ENCODE measurements at places on chromosomes 3 and 15. TPM values are rescaled to one million over a fixed set of nuclear protein-coding genes. Genes with fewer than 3 reads are reported as not detected.

The SPINT1 gene
- total RNA-seq = 144 TPM

The STRIT1 gene
- total RNA-seq = not detected

The ABI3BP gene
- total RNA-seq = 0.69 TPM

The WDR76 gene
- total RNA-seq = 17.0 TPM

The EBLN2 gene
- 5.7 TPM for total RNA-seq

The TGM4 gene
- total RNA-seq = 0.35 TPM

The SNX4 gene
- 82.4 TPM for total RNA-seq

The MESD gene
- 24.9 TPM for total RNA-seq

The EPHA3 gene
- total RNA-seq = 0.45 TPM

The GPR27 gene
- total RNA-seq = 4.0 TPM

The BLM gene
- 0.89 TPM for total RNA-seq

The SLC12A8 gene
- 28.3 TPM for total RNA-seq

The TRPM1 gene
- total RNA-seq = not detected

The GOLGA6L4 gene
- 2.2 TPM for total RNA-seq
